Natural killer cell treated with Interleukin-12 subunit alpha and Interleukin-12 subunit beta and Interleukin-15 and Interleukin-18, amount 100 ng/mL, for 72 hours (primary cell): ENCODE measurements at places on chromosomes 2 and 18.

- no peak for DNase-seq
Measured at GRCh38 chr2:45607701-45608100, 3.4 kb downstream of the SRBD1 start.

GRCh38 chr18:76401498-76401897 lies 93.5 kb downstream of the ZNF516 start:
- DNase-seq: no peak

DNA sequence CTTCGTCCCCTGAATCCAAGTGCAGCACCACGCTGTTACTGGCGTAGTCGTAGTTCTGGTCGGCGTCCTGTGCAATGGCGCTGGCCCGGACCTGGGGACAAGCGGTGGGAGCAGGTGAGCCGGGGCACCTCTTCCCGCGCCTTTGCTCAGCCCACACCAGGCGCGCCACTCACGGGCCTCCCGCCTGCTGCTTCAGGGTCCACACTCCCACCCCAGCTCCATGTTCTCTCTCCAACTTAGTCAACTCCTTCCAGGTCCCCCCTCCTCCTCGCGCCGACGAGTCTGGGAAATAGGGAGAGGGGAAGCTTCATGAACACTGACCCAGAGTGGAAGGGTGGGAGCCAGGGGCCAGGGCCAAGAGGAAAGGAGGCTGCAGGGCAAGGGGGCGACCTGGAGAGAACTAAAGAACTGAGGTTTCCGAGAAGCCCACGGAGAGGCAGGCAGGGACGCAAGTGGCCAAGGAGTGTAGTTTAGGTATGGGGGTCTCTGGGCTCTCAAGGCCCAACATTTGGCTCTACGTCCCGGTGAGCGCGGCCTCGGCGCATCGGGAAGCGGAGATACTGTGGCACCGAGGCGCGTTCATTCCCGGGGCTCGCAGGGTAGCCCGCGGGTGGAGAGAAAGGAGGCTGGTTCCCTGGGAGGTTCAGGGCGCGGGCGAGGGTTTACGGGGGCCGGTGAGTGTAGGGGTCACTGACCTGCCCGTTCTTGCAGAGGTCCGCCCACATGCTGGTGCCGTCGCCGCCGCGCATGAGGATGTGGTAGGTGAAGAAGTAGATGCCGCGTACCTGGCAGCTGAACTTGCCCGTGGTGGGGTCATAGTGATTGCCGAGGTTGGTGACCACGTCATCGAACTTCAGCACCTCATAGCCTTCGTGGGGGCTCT lies 1.4 kb downstream of the C1QL2 start:
- no peak for DNase-seq

- no peak for DNase-seq
Measured at GRCh38 chr2:105379741-105380186, 19.1 kb downstream of the FHL2 start.

DNA sequence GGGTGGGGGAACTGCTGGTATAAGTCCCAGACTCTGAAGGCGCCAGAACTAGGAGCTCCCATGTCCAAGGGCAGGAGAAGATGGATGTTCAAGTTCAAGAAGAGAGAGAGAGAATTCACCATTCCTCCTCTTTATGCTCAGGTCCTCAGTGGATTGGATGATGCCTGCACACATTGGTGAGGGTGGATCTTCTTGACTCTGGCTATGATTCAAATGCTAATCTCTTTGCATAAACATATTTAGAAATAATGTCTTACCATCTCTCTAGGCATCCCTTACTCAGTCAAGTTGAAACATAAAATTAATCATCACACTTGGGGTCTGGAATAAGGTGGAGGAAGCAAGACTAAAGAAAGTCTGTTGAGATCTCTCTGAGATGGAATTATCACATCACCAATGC lies 210.6 kb upstream of the CHST9 start:
- no peak for DNase-seq

DNA sequence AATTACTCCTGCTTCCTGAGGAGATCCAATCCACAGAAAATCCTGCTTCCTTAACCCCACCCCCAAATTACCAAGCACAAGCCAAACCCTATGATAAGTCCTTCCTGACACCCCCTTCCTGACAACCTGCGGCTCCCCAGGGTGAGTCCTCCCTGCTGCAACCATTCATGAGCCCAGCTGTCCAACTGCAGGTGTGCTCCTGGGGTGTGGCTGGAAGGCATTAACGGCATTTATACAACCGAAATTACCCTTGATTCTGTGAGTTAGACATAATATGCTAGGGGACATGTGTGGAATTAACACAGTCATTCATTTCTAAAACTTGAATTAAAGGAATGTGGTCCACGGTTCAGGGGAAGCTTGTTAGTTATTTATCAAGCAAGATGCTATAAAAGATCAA lies 119.0 kb upstream of the ALKAL2 start:
- no peak for DNase-seq

DNA sequence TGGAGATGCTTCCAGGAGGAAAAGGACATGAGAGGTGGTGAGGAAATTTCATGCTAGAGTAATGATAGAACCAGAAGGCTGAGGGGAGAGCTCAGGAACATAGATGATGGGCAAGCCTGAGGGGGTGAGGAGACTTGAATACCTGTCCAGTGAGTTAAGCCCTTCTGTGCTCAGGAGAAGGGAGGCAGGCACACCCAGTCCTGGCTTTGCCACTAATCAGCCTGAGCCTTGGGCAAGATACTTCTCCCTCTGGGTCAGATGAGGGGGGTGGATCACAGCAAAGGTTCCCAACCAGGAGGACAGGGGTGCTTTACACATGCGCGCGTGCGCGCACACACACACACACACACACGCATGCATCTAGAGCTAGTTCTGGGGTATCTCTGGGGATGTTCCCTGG lies 151.6 kb upstream of the MSH6 start:
- DNase-seq: no peak

GRCh38 chr2:46367286-46367685 lies 70.1 kb downstream of the EPAS1 start:
- no peak for DNase-seq

DNA sequence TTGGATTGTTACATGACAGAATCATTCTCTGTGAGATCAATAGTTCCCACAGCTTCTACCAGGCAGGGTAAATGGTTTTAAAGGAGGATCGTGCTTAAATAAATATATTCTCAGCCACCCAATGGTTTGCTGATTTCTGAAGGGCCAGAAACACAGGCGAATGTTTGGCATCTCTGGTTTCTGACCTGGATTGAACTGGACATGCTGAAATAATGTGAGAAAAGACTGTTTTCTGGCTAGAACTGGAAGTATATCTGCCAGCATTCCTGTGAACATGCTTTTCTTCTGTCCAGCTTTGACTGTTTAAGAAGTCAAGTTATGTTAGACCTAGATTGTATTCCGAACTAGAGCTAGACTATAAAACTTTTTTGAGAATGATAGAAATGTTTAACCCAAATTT lies 77.1 kb upstream of the COL3A1 start:
- no peak for DNase-seq
